Stimulated activated CD4-positive, alpha-beta T cell treated with anti-CD3 and anti-CD28 coated beads, TNF-alpha, amount 100 ng/mL, for 24 hours (primary cell): ENCODE measurements at places on chromosomes 5 and 9.

GRCh38 chr9:124008303-124008693, 3.3 kb upstream of the LHX2 start:
- no peak for DNase-seq

DNA sequence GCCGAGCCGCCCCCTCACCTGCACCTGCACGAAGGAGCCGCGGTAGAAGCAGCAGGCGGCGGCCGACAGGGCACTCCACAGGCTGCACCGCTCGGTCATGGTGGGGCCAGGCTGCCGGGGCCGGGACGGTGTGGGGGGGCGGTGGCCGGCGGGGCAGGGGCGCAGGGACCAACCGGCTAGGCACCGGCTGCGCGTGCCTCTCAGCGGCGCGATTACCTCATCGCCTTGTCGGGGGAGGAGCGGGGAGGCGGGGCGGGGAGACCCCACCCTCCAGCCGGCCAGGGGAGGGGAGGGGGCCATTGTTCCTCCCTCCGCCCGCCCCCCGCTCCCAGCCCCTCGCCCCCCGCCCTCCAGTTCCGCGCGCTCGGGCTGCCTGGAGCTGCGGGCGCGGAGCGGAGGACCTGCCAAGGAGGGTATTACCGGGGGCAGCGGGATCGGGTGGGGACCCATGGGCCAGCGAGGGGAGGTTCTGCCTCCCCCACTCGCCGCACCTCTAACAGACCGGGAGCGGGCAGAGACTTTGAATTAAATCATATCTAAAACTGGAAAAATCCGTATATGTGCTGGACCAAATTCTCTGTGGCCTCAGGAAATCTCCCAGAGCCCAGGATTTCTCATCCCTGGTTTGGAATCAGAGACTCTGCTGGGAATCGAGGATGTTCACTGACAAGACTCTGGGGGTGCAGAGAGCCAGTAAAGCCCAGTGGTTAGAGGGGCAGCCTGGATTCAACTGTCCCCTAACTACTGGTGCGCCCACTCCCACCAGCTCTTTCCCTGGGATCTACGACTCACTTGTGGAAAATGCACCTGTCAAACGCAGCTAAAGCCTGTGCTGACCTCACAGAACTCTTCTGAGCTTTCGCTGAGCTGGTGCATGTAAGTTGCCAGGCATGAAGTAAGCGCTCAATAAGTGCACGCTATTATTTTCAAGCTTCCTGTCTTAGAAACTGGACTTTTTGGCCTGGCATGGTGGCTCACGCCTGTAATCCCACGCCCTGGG, 20.3 kb upstream of the TOR2A start:
- no peak for DNase-seq

DNA sequence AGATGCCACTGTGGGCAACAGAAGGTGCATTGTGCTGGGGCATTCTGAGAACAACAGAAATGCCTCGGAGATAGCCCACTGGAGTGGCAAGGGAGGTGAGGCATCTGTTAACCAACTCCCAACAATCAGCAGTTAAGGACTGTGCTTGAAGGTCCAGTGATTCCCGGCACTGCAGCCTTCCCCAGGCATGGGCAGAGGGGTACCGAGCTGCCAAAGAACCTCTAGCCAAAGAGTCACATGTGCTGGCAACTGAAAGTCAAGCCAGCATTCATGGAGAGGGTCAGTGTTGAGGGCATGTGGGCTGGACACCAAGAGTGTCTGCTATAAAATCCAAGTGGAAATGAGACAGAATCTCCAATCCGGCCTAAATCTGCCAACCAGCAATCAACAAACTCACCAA, 149.6 kb downstream of the ASTN2 start:
- no peak for DNase-seq

GRCh38 chr9:25212361-25212760, 465.9 kb downstream of the TUSC1 start:
- no peak for DNase-seq

- no peak for DNase-seq
Observed at GRCh38 chr5:168819004-168819621, 239.9 kb upstream of the PANK3 start.

DNA sequence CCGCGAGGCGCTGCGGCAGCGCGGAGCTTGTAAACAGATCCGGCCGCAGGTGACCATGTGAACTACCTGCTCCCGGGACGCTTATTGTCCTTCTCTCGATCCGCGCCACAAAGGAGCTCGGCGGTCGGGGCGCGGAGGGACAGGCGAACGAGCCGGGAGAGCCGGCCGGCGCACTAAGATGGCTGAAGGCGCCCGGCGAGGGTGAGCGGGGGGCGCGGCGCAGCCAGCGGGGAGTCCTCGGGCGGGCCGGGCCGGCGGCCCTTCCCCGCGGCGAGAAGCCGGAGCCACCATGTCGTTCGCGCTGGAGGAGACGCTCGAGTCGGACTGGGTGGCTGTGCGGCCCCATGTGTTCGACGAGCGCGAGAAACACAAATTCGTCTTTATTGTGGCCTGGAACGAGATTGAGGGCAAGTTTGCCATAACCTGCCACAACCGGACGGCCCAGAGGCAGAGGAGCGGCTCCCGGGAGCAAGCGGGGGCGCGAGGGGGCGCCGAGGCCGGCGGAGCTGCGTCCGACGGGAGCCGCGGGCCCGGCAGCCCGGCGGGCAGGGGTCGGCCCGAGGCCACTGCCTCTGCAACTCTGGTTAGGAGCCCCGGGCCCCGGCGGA, 535 bp downstream of the JMY start:
- DNase-seq: no peak

GRCh38 chr9:81599837-81600236, 89.5 kb downstream of the TLE1 start:
- DNase-seq: no peak

- DNase-seq: no peak
Observed at GRCh38 chr9:115162946-115163345, 45.0 kb upstream of the TNC start.

GRCh38 chr5:6737043-6737941, 24.1 kb downstream of the TENT4A start:
- no peak for DNase-seq

- DNase-seq: no peak
Observed at GRCh38 chr9:21141427-21141882, at the start of gene IFNW1. Gene IFNW1, minus strand, starts transcription at chr9:21141832. Its CDS starts 262 bp downstream, at chr9:21141570.

DNA sequence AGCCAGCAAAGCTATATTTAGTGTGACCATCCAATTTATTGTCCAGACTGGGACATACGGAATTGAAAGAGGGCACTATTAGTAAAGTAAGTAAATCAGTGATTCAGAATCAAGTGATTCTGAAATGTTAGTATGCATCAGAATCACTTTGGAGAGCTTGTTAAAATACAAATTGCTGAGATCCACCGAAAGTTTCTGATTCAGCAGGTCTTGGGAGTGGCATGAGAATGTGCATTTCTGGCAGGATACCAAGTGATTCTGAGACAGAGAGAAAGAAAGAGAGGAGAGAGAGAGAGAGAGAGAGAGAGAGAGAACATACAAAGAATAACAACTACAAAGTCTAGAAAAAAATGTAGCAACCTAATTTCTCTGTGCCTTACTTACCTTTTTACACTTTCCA, 65.4 kb upstream of the ASTN2 start:
- no peak for DNase-seq

GRCh38 chr5:161027763-161028162, 175.8 kb upstream of the ATP10B start:
- no peak for DNase-seq

DNA sequence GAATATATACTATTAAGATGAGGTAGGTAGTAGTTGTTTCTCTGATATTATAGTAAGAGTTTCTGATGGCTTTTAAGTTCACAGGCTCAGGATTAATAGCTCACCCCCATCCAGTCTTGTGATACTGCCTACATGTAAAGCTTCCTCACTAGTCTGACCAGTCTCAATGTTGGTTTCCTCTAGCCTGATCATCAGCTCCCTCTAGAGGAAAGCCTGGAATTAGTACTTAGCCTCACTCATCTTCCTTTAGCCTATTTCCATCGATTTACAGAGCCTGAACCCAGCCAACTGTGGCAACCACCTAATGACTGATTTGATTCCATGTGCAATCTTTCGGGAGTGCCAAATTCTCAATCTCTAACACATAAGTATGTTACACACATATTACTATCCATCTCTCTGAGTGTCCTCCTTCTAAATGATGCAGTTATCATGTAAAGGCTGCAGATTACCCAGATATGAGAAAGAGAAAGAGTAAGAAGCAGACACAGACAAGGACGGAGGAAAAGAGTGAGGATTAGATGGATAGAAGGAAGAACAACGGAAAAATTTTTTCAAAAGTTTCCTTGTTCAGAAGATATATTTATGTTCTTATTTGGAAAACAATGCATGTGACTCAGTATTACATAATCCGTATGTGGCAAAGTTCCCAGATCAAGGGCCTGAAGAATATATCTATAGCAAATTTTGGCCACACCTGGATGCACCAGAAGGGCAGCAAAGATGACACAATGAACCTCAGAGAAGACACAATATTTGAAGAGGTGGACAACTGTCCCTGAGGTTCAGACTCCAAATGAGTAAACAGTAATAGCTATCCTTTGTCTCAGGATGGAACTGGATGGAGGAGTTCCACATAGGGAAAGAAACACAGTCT, 333.7 kb downstream of the ELAVL2 start:
- DNase-seq: no peak

- DNase-seq: no peak
Observed at GRCh38 chr9:133474215-133474614, 4.7 kb downstream of the SLC2A6 start.

GRCh38 chr9:106920091-106920490, 57.1 kb downstream of the ZNF462 start:
- DNase-seq: no peak

GRCh38 chr9:82101475-82101874, 112.9 kb downstream of the SPATA31D1 start:
- no peak for DNase-seq

- DNase-seq: no peak
Observed at GRCh38 chr5:10801931-10802666, 41.1 kb upstream of the DAP start.

GRCh38 chr9:135348076-135348787, 131.3 kb upstream of the PPP1R26 start:
- no peak for DNase-seq

- no peak for DNase-seq
Observed at GRCh38 chr5:57600321-57600720, 117.7 kb upstream of the ACTBL2 start.

DNA sequence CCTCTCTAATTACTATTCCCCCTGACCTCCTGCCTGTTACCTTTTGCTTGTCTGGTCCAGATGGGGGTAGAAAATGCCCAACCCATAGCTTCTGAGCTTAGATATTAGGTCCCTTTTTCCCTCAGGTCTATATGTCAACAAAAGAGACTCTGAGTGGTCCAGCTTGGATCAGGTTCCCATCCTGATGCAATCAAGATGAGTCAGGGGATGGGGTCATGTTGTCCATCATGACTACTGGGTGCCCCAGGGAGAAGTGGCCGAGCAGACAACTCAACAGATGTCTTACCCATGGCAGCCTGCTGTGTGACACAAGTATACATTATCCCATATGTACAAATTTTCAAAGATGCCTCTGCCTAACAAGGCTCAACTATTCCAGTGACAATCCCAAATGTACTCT, 9.1 kb upstream of the ANKH start:
- DNase-seq: no peak

DNA sequence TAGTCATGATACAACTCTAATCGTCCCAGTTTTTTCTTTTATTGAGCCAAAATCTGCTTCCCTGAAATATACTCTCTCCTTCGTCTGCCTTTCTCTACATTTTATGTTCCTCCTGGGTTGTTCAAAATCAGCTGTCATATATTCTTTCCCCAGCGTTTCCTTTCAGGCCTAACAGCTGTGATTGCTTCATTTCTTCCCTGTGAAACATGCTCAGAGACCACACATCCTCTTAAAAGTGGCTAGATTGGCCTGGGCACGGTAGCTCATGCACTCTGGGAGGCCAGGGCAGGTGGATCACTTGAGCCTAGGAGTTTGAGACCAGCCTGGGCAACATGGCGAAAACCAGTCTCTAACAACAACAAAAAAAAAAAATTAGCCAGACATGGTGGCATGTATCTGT, 25.1 kb downstream of the NFX1 start:
- no peak for DNase-seq
